ENCODE measurements at places on chromosomes 12 and 14.

- H3K4me1 ChIP-seq = no peaks in the 10 kb centered on the region
- H3K4me3 ChIP-seq = no peak overlapping the region
- H3K27ac ChIP-seq = no peak overlapping the region
- no peaks in the 10 kb centered on the region for H3K27me3 ChIP-seq
- DNase-seq = no peak
- H3K36me3 ChIP-seq = no peaks in the 10 kb centered on the region
Observed at GRCh38 chr14:105147671-105148603, 20.6 kb downstream of the JAG2 start.

DNA sequence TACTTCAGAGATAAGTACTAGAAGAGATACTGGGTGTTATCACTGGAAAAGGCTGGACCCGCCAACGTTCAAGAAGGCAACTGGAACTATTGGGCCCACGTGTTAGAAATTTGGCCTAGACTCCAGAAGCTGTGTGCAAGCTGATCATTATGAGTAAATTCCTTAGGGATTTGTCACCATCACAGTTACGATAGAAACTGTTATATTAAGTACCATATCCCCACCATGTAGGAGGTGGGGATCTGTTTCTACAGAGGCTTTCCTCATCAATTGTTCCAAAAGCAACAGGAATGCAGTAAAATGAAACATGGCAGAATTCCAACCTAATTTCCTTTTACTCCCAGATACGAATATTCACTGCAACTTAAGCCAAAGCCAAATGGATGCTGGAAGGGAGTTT is 170.7 kb downstream of the NOVA1 start:
- no peak overlapping the region for H3K4me3 ChIP-seq
- no peak overlapping the region for H3K27ac ChIP-seq
- no peak for DNase-seq
- no peaks in the 10 kb centered on the region for H3K27me3 ChIP-seq
- H3K36me3 ChIP-seq = no peaks in the 10 kb centered on the region
- H3K4me1 ChIP-seq = peaks cover 8% of the 10 kb centered on the region

- no peaks in the 10 kb centered on the region for H3K27me3 ChIP-seq
- H3K27ac ChIP-seq = no peak overlapping the region
- H3K4me1 ChIP-seq = peaks cover 15% of the 10 kb centered on the region
- peaks cover 2% of the 10 kb centered on the region for H3K36me3 ChIP-seq
- no peak overlapping the region for H3K4me3 ChIP-seq
Observed at GRCh38 chr12:1188016-1188415, 197.0 kb downstream of the ERC1 start.

- H3K27ac ChIP-seq = no peak overlapping the region
- H3K36me3 ChIP-seq = no peaks in the 10 kb centered on the region
- H3K27me3 ChIP-seq = no peaks in the 10 kb centered on the region
- peaks cover 11% of the 10 kb centered on the region for H3K4me1 ChIP-seq
Observed at GRCh38 chr12:105561546-105562198, 231.2 kb downstream of the C12orf75 start.

DNA sequence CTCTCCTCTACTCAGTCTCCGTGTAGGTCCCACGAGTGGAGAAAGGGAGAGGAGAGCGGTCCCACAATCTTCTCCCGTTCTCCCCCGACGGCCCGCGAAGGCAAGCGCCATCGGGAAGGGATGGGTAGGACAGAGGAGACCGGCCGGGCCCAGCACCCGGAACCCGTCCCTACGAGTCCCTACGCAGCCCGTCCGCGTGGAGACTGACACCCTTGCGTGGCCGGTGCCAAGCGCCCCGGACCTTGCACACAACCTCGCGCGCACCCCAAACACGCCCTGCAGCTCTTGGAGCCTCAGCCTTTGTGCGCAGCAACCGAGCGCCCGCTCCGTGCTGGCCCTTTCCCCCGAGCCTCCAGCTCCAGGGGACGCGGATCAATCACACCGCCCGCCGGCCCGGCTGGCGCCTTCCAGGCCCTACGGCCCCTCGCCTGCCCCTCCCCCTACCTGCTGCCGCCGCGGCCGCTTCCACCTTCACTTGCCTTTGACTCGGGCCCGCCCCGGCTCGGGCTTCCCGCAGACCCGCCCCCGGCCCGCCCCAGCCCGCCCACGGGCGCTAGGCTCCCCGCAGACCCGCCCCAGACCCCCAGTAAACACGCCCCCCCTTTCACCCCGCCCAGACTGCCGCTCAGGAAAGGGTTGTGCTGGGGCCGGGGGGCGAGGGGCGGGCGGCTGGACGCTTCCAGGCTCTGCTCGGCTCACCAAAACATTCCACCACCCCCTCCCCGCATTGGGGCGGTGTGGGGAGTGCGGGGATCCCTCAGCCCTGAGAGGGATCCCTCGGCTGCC is at the start of gene NDRG2:
TSS of gene NDRG2 (minus strand) at position 477 of the 786 bp plus-strand sequence. CDS start 1,746 bp downstream, outside the sequence.
- peak; percentile 71 for DNase-seq
- peak within 1 kb of the TSS; percentile 91 for H3K4me3 ChIP-seq
- peaks cover 44% of the 10 kb centered on the region for H3K27me3 ChIP-seq
- H3K36me3 ChIP-seq = no peaks in the 10 kb centered on the region
- H3K27ac ChIP-seq = no peak within 1 kb of the TSS

- no peak for DNase-seq
- H3K27ac ChIP-seq = no peak overlapping the region
Observed at GRCh38 chr12:7122811-7123769, 5.6 kb downstream of the RBP5 start.

DNA sequence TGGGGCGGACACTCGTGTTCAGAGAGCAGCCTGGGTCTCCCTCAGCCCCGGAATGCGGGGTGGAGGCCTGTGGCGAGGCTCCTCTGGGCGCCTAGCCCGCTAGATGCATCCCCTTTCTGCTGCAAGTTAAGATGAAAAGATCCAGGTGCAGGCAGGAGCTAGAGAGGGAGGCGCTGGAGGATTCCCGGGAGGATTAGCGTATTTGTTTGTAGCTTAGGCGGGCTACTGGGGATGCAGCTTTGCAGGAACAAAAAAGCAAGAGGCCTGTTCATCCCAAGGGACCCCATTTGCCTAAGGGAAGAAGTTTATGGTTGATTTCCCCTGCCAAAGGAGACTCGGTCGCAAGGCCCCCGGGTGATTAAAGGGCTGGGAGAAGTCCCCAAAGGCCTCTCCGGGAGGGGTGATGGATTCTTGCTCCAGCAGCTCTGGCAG is 824 bp downstream of the CCDC177 start:
- DNase-seq = peak; percentile 14
- peaks cover 3% of the 10 kb centered on the region for H3K36me3 ChIP-seq
- H3K27ac ChIP-seq = peak overlapping the region; percentile 43
- H3K4me3 ChIP-seq = peak overlapping the region; percentile 96
- peaks cover 28% of the 10 kb centered on the region for H3K4me1 ChIP-seq
